ENCODE measurements at places on chromosomes 3 and 15. TPM values are rescaled to one million over a fixed set of nuclear protein-coding genes. Genes with fewer than 3 reads are reported as not detected.
A peak's percentile ranks its signal among the peaks of the same experiment; 100 is the strongest.

DNA sequence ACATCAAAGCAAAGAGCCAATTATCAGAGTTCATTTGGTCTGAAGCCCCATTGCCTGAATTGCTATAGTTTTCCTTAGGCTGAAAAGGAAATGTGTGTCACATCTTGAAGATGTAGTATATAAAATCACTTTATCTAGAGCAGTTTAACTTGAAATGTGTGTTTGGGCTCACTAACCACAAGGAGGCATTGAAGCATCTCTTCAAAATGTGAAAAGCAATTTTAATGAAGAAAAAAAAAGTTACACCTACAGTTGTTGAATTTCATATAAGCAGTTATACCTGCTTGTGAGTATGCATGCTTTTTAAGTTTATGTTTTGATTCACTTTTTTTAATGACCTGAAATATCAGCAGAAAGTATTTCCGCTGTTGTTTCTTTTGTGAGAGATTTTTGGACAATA, 129.3 kb downstream of the IQCH start:
- peak; percentile 19 for DNase-seq

CTSH gene
- 18.4 TPM for polyA plus RNA-seq

DNA sequence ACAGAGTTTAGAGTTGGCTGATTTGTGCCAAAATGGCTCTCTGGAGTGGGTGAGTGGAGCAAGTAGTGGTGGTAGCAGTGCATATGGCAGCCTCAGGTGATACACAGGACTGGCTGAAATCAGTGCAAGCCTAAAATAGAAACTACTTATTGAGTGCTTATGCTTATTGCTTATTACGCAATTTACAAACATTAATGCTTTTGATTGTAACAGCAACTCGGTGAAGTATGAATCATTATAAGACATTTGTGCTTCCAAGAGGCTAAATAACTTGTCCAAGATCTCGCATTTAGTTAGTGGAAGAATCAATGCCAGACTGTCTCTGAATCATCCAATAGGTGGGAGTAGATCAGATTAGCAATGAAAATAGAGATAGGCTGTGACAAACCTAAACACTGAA, 353.8 kb downstream of the NAALADL2 start:
- DNase-seq = peak; percentile 70

CLDN11 gene
- 318 TPM for polyA plus RNA-seq

DNA sequence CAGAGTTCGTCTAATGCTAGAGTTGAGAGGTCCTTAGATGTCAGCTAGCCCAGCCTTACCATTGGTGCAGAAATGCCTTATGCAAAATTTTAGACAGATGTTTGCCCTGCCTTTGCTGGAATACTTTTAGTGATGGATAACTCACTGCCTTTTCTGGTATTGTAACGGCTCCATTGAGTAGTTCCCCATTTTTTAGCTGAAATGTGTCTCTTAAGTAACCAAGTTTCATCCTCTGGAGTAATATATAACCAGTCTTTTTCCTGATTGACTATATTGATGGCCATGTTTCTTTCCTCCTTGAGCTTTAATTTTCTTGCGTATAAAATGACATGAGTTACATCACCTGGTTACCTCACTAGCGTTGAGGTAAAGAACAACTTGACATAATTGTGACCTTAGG, 45.0 kb downstream of the SNRK start:
- DNase-seq = no peak

AP2M1 gene
- polyA plus RNA-seq = 1,068 TPM

- DNase-seq = no peak
Measured at GRCh38 chr3:150613709-150614480, 10.8 kb downstream of the SELENOT start.

GRCh38 chr3:48655606-48656005, 7.1 kb downstream of the CELSR3 start:
- no peak for DNase-seq

DNA sequence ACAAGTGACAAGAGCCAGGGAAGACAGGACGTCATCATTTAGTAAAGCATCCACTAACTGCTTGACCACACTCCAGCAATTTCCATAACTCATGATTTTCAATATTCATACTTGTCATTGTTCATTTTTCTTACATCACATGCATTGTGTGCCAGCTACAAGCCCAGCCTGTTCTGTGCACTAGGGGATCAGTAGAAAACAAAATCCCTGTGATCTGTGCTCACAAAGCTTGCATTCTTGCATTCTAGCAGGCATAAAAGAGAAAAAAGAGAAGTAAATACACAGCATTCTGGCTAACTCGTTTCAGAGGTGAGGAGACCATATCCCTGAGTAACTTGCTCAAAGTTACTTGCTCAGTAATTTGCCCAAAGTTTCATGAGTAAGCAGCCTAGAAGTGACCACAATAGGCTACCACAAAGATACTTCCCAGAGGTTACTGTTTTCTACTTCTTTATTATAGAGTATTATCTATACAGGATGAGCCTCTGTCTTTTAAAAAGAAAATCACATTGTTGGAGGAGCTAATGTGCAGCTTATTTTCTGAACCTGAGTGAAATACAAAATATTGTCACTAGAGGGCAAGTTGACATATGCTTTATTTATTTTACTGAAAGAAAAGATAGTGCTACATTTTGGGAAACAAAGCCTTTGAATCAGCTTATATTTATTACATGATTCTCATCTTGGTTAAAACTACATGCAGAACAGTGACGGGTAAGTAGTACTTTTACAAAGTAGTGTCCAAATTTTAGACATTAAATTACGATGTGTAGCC, 701.4 kb upstream of the LMCD1 start:
- no peak for DNase-seq

DNA sequence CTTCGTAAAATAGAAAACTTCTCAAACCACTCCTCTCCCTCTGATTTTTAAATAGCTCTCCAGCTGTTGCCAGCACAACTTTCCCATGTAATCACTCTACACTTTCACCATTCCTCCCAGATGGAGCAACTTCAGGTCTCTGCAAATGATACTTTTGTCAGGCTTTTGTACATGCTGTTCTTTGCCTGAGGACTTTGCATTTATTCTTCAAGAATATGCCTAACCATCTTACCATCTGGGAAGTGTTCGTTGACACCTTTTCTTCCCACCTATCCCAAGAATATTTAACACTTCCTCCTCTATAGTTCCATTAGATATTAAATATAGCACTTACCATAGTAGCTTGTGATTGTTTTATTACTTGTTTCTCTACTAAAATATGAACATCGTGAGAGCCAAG, 703.7 kb downstream of the CADM2 start:
- DNase-seq = no peak

- no peak for DNase-seq
Measured at GRCh38 chr3:11072631-11073030, 80.1 kb downstream of the SLC6A1 start.

ANKRD63 gene
- polyA plus RNA-seq = not detected

DNA sequence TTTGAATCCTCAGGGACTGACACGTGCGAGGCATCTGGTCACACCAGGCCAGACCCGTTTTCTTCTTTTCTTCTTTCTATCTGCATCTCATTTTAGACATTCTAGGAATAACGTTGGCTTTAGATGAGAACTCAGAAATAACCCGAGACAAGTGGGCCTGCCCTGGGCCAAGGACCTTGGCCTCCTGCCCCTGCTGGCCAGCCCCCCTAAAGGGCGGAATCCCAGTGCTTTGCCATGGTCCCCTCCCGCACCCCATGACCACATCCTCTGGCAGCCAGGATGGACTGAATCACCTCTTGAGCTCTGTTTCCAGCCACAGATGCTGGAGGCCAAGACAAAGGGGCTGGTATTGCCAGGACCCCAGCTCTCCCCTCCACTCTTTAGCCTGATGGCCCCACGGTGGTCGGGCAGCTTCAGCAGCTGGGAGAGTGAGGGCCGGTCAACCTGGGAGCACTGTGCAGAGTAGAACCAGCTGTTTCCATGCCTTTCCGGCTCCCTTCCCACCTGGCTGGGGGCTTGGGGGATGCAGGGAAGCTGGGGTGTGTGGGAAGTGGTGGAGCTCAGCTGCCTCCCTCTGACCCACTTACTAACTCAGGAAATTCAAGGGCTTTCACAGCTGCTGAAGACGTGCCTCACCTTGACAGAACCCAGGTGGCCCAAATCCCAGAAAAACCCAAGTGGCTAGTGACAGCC, 190.9 kb downstream of the FAM43A start:
- no peak for DNase-seq

DNA sequence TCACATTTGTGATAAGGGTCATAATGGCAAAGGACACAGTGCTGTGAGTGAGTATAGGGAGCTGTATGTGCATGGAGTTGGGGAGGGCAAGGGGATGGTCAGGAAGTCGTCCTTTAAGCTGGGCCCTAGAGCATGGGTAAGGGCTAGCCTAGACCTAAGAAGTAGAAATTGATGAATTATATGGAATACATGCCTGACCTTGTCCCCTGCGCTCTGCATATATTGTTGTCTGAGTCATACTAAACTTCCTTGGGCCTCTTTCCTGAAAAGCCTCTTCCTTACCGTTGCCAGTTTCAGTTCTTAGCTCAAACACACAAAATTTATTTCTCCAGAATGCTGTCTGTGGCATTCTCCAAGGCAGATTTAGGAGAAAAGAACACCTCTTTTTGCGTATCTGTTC, 4.6 kb downstream of the SNRK start:
- peak; percentile 42 for DNase-seq

DNA sequence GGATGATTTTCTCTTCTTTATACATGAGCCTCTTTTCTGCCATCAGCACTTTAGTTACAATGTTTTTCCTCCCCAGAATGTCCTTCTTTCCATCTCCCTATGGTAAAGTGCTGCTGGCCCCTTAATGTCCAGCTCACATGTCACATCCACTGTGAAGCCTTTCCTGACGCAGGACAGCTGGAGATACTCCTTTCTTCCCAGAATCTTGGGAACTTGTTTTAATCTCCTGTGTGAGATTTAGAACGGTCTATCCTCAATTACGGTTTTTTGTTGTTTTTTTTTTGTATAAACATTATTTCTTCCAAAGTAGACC, 147.7 kb upstream of the TSC22D2 start:
- DNase-seq = no peak

GRCh38 chr3:45670991-45671390, 18.2 kb upstream of the SACM1L start:
- DNase-seq = no peak

- DNase-seq = peak; percentile 55
Measured at GRCh38 chr3:65342084-65342683, 654.4 kb upstream of the ADAMTS9 start.

GRCh38 chr15:35871282-35871681, 325.3 kb upstream of the DPH6 start:
- DNase-seq = no peak

GRCh38 chr3:150931745-150932144, 26.5 kb upstream of the MINDY4B start:
- no peak for DNase-seq

EPHB3 gene
- polyA plus RNA-seq = 2.2 TPM

DNA sequence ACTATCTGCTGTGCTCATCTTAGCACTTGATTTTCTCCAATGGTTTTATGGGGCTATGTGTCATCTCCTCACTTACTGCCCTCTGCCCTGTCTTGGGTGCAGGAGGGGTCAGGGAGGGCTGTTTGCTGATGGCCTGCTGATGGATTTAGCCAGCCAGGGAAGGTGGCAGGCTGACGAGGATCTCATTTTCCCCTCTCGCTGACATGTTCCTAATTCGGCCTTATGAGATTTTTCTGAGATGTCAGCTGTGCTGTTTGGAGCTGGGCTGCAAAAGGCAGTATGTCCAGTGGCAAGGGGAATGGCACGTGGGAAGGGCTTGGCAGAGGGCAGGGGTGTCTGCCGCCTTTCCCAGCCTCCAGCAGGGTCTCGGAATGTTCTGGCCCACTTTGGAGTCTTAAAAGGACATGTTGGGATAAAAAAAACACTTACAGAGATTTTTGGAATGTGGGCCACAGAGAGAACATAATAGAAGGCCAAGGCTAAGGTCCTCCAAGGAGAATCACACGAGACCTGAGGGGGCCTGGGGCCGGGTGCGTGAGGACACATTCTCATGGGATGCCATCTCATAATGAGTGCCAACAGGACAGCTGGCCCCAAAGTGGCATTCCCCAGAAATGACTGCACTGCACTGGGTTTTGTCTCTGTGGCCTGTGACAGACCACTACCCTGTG, 303.8 kb downstream of the TLE3 start:
- DNase-seq = no peak

- no peak for DNase-seq
Measured at GRCh38 chr3:196997311-196997710, 28.7 kb upstream of the PIGZ start.

DNA sequence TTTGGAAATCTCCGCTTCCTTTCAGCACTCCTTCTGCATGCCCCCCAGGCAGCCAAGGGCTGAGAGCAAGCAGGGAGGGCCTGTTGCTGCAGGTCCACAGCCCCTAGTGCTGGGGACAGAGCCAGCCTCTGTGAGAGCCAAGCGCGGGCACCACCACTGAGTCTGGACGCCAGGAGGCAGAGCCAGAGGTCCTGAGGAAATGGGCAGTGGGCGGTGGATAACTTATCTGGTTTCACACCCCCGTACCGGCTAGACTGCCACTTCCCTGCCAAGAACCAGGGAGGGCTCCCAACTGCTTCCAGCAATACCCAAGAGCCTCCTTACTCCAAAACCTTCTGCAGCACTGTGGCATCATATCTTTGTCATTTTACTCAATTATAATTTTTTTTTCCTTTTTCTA, 141.6 kb upstream of the IGF1R start:
- DNase-seq = no peak

DNA sequence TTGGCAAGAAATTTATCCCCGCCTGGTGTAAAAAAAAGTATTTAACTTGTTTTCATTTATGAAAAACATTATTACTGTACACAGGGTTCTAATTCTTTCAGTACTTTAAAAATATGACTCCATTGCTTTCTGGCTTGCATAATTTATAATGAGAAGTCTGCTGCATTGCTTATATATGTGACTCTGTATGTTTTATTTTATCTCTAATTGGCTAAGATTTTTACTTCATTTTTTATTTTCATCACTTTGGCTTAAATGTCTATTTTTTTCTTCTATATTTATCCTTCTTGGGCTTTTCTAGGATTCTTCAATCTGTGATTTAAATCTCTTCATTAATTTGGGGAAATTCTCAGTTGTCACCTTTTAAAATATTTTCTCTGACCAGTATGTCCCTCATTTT, 636.6 kb upstream of the NR2F2 start:
- DNase-seq = peak; percentile 16

DNA sequence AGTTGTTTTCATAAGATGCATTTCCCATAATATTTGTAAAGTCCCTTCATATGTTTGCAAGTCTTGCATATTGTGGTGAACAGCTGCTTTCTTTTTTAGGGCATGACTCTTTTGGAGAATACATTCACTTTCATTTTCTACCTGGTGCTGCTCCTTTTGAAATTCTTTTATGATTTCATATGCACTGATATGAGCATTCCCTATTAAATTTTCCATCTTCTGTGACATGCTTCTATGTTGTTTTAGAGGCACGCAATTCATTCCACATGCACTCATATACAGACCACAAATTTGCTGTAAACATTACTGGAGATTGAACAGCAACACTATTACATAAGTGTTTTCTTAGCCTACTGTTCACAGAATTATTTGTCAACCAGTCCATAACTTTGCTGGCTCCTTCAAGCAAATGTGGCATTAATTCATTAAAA, 92.8 kb upstream of the TNFSF10 start:
- DNase-seq = peak; percentile 34

- DNase-seq = no peak
Measured at GRCh38 chr3:30622790-30623189, 16.4 kb downstream of the TGFBR2 start.

TMEM212 gene
- not detected for polyA plus RNA-seq
